T-cell (primary cell): ENCODE measurements at places on chromosomes 6 and 20. TPM values are rescaled to one million over a fixed set of nuclear protein-coding genes. Genes with fewer than 3 reads are reported as not detected.

DNA sequence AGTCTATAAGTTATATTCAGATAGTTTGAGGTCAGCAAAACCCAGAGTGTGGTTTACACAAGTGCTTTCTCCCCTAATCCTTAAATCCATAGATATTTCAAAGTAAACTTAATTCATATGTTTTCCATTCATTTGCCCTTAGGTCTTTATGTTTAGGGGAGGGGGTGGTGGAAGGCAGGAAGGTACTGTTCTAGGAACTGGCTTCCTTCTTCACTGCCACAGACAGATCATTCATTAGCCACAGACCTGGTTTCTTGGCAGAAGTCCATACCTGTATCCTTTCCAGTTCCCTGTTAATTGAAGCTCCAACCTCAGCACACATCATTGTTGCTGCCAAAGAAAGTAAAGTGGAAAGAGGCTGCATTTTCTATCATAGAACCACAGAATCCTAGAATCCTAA, 123.0 kb downstream of the AIG1 start:
- H3K27ac ChIP-seq = no peak overlapping the region
- H3K4me3 ChIP-seq = no peak overlapping the region
- no peaks in the 10 kb centered on the region for H3K27me3 ChIP-seq
- DNase-seq = no peak

DNA sequence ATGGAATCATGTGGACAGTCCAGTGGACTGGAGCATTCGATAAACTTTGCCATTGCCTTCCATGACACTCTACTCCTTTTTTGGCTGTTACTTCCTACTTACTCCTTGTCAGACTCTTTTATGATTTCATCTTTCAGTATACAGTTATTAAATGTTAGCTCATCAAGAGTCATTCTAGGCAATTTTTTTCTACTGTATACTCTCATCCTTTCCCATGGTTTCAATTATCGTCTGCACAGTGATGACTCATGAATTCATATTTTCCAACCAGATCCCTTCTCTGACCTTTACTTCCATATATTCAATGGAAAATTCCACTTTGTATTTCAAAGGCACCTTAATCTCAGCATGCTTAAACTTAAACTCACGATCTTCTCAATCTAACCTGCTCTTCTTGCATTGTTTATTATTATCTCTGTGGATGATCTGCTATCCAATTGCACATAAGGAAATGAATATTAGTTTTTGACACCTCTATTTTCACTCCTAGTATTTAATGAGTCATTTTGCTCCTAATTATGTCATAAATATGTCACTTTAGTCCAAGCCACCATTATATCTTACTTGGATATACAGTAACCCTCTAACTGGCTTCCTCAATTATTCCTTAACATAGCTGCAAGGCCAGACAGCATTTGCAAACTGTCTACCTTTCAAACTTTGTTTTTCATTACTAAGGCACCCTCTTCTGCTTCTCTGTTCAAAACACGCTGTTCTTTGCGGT, 427.5 kb downstream of the PHF3 start:
- no peaks in the 10 kb centered on the region for H3K36me3 ChIP-seq
- H3K4me1 ChIP-seq = no peaks in the 10 kb centered on the region
- H3K27ac ChIP-seq = no peak overlapping the region
- no peaks in the 10 kb centered on the region for H3K27me3 ChIP-seq
- no peak overlapping the region for H3K4me3 ChIP-seq
- DNase-seq = no peak

Gene ATP9A
- total RNA-seq = 0.75 TPM

DNA sequence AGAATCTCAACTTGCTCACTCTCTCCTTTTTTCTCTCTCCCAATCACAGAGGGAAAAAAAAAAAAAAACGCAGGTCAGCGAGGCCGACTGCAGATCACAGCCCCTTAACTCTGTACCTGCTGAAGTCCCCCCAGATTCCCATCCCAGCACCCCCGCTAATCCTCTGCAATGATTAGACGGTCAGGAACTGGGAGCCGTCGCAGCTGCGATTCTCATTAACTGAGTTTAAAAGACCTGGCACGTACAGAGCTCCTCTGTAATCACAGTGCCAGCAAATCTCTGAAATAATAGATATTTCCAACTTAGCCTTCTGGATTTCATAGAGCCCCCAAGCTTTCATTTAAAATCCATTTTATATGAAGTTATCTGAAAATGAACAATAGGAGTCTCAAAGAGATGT, 84.4 kb downstream of the ANKRD60 start:
- no peak for DNase-seq
- no peaks in the 10 kb centered on the region for H3K27me3 ChIP-seq
- no peak overlapping the region for H3K4me3 ChIP-seq

Gene LPIN3
- total RNA-seq = 0.35 TPM

Gene FRMD1
- total RNA-seq = not detected

Gene C6orf52
- 1.7 TPM for total RNA-seq

- no peak overlapping the region for H3K27ac ChIP-seq
- no peaks in the 10 kb centered on the region for H3K27me3 ChIP-seq
- no peaks in the 10 kb centered on the region for H3K4me1 ChIP-seq
- H3K4me3 ChIP-seq = no peak overlapping the region
Observed at GRCh38 chr6:45991189-45991588, 24.5 kb downstream of the CLIC5 start.

Gene PGC
- total RNA-seq = 0.70 TPM

GRCh38 chr20:10312111-10312510, 93.5 kb downstream of the SNAP25 start:
- H3K4me3 ChIP-seq = no peak overlapping the region
- H3K27ac ChIP-seq = no peak overlapping the region
- H3K27me3 ChIP-seq = peaks cover 4% of the 10 kb centered on the region
- no peaks in the 10 kb centered on the region for H3K36me3 ChIP-seq
- peaks cover 3% of the 10 kb centered on the region for H3K4me1 ChIP-seq
- no peak for DNase-seq

GRCh38 chr20:60817891-60818290, 434.2 kb upstream of the CDH4 start:
- H3K27ac ChIP-seq = no peak overlapping the region
- no peak overlapping the region for H3K4me3 ChIP-seq
- DNase-seq = no peak
- no peaks in the 10 kb centered on the region for H3K36me3 ChIP-seq

- no peaks in the 10 kb centered on the region for H3K36me3 ChIP-seq
- H3K4me1 ChIP-seq = no peaks in the 10 kb centered on the region
- DNase-seq = no peak
- H3K27ac ChIP-seq = no peak overlapping the region
- H3K27me3 ChIP-seq = no peaks in the 10 kb centered on the region
Observed at GRCh38 chr20:40268321-40269075, 420.5 kb downstream of the MAFB start.

DNA sequence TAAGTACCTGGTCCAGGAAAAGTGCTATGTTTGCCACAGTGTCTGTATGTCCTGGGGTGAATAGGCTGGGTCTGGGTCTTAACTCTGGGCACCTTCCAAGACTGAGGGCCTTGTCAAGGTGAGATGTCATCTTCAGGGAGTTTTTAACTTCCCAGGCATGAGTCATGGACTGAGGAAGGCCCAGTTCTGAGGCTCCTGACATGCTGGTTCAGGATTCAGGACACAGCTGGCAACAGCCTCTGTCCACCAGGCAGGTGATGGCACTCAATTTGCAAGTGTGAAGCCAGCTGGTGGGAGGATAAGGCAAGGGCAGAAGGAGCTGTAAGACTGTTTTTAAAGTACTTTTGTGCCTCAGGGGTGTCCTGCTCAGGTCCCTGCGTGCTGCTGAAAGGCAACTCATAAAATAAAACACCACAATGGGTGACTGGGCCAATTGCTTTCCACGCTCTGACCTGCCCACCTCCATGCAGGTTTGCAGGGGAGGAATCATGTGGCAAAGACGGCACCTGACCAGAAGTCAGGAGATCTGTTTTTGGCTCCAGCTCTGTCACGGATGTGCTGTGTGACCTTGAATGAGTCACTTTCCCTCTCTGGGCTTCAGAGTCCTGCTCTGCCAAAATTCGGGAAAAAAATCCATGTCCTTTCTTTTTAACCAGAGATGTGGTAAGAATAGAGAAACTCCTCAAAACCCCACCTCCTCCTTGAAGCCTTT, 4.9 kb upstream of the PACSIN1 start:
- H3K36me3 ChIP-seq = no peaks in the 10 kb centered on the region
- no peak overlapping the region for H3K4me3 ChIP-seq
- H3K4me1 ChIP-seq = peaks cover 3% of the 10 kb centered on the region
- H3K27ac ChIP-seq = no peak overlapping the region

Gene TRIM31
- total RNA-seq = not detected

- no peaks in the 10 kb centered on the region for H3K4me1 ChIP-seq
- no peak overlapping the region for H3K27ac ChIP-seq
- H3K27me3 ChIP-seq = no peaks in the 10 kb centered on the region
- DNase-seq = no peak
- no peaks in the 10 kb centered on the region for H3K36me3 ChIP-seq
Observed at GRCh38 chr20:22389836-22390542, 194.4 kb downstream of the FOXA2 start.

Gene SYCP2L
- not detected for total RNA-seq

- no peaks in the 10 kb centered on the region for H3K4me1 ChIP-seq
- no peak overlapping the region for H3K27ac ChIP-seq
Observed at GRCh38 chr6:92748131-92748530, 671.2 kb downstream of the EPHA7 start.

GRCh38 chr6:128966934-128967333, 84.0 kb downstream of the LAMA2 start:
- H3K36me3 ChIP-seq = no peaks in the 10 kb centered on the region
- no peak overlapping the region for H3K27ac ChIP-seq
- no peaks in the 10 kb centered on the region for H3K4me1 ChIP-seq
- no peak for DNase-seq
- H3K27me3 ChIP-seq = no peaks in the 10 kb centered on the region
- no peak overlapping the region for H3K4me3 ChIP-seq

DNA sequence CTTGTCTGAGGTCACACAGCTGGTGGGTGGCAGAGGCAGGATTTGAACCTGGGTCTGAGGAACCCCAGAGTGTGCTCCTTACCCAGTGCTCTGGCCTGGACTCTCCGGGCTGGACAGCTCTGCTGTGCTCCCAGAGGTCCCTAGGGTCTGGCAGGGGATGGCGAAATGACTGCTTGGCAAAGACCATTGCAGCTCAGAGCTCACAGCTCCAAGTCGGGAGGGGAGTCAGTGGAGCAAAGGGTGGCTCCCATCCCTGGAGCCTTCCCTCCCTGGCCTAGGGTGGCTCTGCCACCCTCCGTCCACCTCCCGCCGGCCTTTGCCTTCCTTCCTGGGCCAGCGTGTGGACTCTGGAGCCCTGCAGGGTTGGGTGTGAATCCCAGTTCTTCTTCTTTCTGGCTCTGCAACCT, 17.5 kb downstream of the CEBPB start:
- H3K36me3 ChIP-seq = no peaks in the 10 kb centered on the region
- DNase-seq = no peak
- H3K27me3 ChIP-seq = peaks cover 4% of the 10 kb centered on the region
- no peak overlapping the region for H3K4me3 ChIP-seq
- H3K27ac ChIP-seq = no peak overlapping the region
- peaks cover 9% of the 10 kb centered on the region for H3K4me1 ChIP-seq

Gene CRIP3
- 4.2 TPM for total RNA-seq

GRCh38 chr6:105795913-105796517, 290.1 kb upstream of the PRDM1 start:
- no peaks in the 10 kb centered on the region for H3K27me3 ChIP-seq
- DNase-seq = no peak
- H3K36me3 ChIP-seq = no peaks in the 10 kb centered on the region
- H3K4me1 ChIP-seq = peaks cover 8% of the 10 kb centered on the region
- H3K27ac ChIP-seq = no peak overlapping the region

Gene EDN3
- 1.3 TPM for total RNA-seq
